HFFc6 (cell line): ENCODE measurements at places on chromosomes 13 and 19. TPM values are rescaled to one million over a fixed set of nuclear protein-coding genes. Genes with fewer than 3 reads are reported as not detected.
A peak's percentile ranks its signal among the peaks of the same experiment; 100 is the strongest.

DNA sequence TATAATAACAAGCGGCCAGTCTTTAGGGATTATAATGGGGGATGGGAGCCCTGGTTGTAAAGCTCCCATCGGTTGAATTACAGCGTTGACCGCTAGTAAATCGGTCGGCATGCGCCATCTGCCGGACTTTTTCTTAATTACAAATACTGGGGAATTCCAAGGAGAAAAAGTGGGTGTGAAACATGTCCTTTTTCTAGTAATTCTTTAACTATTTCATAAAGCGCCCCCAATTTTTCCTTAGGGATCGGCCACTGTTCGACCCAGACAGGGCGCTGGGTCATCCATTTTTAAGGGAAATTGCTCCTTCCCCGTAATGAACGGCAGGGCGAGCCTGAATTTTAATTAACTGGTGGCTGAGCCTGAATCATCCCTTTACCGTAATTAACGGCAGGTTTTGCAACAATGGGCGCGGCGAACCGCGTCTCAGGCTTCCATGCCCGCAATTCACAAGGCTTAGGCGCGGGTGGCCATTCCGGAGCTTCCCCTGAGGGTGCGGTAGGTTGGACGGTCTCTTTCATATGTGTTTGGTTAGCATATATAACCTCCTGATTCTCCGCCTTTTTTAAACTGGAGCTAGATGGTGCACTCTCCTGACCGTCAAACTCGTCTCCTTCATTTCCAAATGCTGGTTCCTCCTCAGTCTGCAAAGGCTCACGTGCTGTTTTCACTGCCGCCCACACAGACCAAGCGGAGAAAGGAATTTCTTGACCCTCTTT, 30.2 kb upstream of the EVI5L start:
- peak; percentile 78 for DNase-seq

DNA sequence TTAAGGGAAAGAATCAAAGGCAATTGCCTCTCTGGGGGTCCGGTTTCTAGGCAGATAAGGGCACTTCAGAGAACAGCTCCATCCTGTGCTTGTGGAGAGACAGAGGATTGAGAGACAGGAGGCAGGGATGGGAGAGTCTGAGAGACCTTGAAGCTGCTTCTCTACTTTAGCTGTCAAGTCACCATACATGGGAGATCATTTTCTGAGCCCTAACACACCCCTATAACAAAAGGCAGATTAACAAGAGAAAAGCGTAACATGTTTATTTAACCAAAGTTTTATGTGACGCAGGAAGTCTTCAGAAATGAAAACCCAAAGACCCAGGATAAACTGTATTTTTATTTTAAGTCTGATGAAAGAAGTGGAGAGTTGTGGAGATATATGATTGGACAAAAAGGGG, 48.4 kb downstream of the CBY2 start:
- no peak for DNase-seq

DNA sequence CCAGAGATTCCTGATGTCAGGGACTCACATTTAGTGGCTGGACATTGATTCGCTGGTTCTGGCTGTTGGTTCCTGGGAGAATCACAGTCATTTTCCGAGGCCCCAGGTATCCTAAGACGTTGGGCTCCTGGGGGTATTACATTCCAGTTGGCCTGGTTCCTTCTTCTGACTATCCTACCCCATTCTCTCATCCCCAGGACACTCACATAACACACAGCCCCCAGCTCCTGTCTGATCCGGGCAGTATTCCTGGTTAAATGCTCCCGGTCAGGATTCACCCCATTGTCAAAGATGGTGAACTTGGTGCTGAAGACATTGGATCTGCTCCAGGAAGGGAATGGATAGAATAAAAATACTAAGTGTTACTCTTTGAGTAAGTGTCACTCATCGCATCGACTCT, 11.5 kb downstream of the PPP1R15A start:
- DNase-seq: no peak

DNA sequence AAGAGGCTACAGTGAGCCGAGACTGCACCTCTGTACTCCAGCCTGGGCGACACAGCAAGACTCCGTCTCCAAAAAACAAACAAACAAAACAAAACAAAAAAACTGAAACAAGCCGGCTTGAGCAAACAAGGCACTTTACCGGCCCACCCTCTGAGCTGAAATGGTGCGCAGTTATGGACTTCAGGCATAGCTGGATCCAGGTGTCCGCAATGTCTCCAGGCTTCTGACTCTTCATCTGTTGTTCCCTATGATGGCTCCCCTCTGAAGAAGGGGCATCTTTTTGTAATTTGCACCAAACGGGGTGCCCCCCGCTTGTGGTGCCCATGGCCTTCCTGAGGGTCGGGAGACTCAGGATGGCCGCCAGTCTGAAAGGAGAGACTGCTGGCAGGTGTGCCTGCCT, 6.2 kb downstream of the C2CD4C start:
- no peak for DNase-seq

HNRNPUL1 gene
- 180 to 233 TPM (median 210 TPM) in 3 replicates for total RNA-seq
